ENCODE measurements at places on chromosomes 3 and 15. TPM values are rescaled to one million over a fixed set of nuclear protein-coding genes. Genes with fewer than 3 reads are reported as not detected.

KLHL40 gene
- total RNA-seq = 0.15 TPM

RAB27A gene
- total RNA-seq = 5.0 TPM

PEX5L gene
- 0.90 TPM for total RNA-seq

CCDC39 gene
- total RNA-seq = not detected

WNT7A gene
- total RNA-seq = not detected

WDR76 gene
- total RNA-seq = 3.7 TPM

CFAP44 gene
- total RNA-seq = 1.7 TPM

PPIB gene
- 189 TPM for total RNA-seq

AHSG gene
- total RNA-seq = not detected

ECE2 gene
- not detected for total RNA-seq

CTDSPL gene
- 58.4 TPM for total RNA-seq

GRCh38 chr15:90101130-90101968 is 919 bp downstream of the IDH2 start:
- H3K36me3 ChIP-seq = no peaks in the 10 kb centered on the region
- peaks cover 64% of the 10 kb centered on the region for H3K4me1 ChIP-seq
- peak overlapping the region; percentile 92 for H3K27ac ChIP-seq
- H3K4me3 ChIP-seq = peak overlapping the region; percentile 78

DNA sequence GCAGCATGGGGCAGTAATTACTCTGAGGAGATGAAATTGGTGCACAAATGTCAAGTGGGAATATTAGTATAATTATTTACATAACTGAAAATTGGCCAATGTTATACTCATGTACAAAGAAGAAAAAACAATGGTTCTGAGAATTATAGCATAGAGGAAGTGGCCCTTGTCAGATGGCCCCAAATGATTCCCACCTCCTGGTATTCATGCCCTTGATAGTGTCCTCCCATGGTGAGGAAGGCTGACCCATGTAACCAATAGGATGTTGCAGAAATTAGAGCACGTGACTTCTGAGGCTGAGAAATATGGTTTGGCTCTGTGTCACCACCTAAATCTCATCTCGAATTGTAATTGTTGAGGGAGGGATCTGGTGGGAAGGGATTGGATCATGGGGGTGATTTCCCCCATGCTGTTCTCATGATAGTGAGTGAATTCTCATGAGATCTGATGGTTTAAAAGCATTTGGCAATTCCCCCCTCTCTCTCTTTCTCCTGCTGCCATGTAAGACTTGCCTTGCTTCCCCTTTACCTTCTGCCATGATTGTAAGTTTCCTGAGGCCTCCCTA is 368.5 kb downstream of the SHQ1 start:
- no peak overlapping the region for H3K4me3 ChIP-seq
- no peak for DNase-seq
- no peaks in the 10 kb centered on the region for H3K27me3 ChIP-seq
- H3K4me1 ChIP-seq = no peaks in the 10 kb centered on the region

- H3K27me3 ChIP-seq = no peaks in the 10 kb centered on the region
- H3K4me1 ChIP-seq = no peaks in the 10 kb centered on the region
- no peak overlapping the region for H3K27ac ChIP-seq
Measured at GRCh38 chr3:42509111-42509510, 6.7 kb downstream of the VIPR1 start.

DNA sequence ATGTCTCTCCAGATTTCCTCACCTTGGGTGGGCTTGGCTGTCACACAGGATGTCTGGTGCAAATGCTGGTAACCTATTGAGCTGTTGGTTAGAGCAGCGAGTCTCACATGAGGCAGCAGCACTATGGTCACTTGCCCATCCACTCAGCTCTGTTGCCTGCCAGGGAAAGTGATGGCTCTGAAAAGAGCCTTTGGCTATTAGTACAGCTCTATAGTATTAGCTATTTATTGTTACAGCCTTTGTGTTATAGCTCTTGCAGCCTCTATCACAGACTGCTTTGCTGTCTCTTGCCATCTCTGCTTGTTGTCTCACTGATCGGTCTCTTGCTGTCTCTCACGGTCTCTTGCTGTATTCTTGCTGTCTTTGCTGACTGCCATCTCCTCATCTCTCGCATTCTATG is 114.3 kb downstream of the MFSD1 start:
- H3K27ac ChIP-seq = no peak overlapping the region
- no peaks in the 10 kb centered on the region for H3K36me3 ChIP-seq
- no peak for DNase-seq
- H3K27me3 ChIP-seq = no peaks in the 10 kb centered on the region

- H3K27ac ChIP-seq = no peak overlapping the region
- DNase-seq = no peak
- H3K27me3 ChIP-seq = no peaks in the 10 kb centered on the region
- H3K4me3 ChIP-seq = no peak overlapping the region
- no peaks in the 10 kb centered on the region for H3K36me3 ChIP-seq
Measured at GRCh38 chr3:170500462-170500861, 81.8 kb downstream of the CLDN11 start.

Data from right atrium auricular region (tissue), 2 donors.